Urinary bladder (tissue), 4 donors: ENCODE measurements at places on chromosomes 6 and 20.

DNA sequence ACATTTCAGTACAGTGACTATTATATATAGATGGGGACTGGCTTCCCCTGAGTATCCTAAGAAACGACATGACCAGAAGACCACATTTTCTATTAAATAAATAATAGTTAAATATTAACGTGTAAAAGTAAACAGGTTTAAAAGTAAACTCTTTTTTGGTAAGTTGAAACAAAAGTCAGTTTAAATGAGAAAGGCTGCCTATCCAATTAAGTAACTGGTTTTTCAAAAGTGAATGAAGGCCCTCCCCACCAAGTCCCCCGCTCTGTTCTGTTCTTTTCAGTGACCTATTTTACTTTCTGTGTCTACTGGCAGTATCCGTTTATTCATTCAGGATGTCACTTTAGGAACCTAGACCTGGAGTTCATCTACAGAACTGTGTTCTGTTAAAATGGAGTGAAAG is 32.0 kb downstream of the QKI start:
- DNase-seq: no peak

DNA sequence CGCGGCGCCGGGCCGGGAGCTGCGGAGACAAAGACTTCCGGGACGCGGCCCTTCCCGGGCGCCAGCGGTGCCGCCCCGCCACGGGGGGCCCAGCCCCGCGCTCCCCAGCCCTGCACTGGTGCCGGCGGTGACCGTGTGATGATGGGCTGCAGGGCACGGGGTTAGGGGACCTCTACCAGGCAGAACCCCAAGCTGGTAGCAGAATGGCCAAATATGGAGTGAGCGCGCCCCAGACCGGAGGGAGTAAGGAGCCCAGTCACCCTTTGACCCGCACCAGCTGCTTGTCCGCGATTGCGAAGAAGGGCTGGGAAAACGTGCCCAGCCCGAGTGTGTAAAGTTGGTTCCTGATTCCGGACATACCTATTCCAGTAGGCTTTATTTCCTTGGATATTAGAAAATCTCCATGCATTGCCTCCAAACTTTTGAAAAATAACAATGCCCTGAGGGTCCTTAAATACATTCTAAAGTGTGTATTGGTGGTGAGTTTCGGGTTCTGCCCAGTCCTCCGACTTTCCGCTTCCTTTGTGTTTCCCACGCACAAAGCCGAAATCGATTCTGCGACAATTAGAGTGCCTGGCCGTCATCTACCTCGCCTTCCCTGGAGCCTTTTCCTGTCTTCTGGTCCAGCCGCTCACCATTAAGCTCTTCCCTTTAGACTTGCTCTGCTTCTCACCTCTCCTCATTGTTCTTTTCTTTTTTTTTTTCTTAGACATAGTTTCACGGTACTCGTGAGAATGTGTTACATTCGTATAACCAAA is 1.1 kb downstream of the ABRACL start:
- no peak for DNase-seq

DNA sequence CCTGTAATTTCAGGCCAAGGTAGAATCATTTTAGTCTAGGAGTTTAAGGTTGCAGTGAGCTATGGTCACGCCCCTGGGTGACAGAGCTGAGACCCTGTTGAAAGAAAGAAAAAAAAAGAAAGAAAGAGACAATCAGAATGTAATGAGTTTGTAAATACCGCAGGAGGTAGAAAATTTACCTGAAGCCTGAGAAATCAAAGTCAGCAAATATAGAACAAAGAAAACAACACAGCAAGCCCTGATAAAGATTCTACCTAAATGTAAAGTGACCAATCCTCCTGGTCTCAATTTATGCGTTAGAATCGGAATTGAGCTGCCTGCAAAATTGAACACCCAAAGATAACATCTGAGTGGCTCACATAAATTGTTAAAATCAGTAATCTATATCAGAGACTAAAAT is 146.5 kb upstream of the ZNF184 start:
- no peak for DNase-seq

- no peak for DNase-seq
These were observed 50.2 kb upstream of the HINT3 start for GRCh38 chr6:125906158-125906998.

DNA sequence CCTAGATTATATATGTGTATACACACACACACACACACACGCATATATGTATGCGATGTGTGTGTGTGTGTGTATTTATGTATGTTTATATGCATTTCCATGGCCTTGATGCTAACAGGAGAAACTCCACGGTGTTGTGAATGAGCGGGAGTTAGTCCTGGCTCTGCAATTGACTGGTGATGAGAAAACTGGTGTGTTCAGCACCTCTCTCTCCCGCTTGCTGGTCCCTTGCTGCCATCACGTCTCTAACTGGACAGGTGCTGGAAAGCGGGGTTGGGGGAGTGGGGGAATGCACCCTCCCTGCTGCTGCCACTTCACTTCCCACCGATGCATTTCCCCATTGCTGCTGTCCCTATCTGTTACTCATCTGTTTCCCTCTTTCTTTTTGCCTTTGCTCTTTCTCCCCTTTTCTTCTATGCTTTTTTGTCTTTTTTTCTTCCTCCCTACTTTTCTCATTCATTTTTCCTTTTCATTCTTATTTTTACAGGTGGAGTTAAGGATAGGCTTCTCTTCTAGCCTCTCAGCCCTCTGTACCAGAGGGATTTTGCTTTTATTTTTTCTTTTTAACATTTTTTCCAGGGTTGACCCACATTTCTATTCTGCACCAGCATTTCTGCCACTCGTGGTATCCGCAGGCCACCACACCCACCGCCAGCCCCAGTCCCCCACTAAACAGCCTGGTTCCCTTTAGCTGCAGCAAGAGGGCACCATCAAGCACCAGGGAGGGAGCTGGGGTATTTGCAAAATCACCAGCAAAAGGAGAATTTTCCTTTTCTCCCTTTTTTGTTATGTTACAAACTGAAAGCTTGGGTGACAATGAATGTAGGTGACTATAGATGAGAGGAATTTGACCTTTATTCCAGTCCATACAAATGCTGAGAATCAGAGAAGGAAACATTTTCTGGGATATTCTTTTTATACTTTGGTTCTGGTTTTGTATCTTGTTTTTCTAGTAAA is 115.6 kb downstream of the TCP11 start:
- no peak for DNase-seq

DNA sequence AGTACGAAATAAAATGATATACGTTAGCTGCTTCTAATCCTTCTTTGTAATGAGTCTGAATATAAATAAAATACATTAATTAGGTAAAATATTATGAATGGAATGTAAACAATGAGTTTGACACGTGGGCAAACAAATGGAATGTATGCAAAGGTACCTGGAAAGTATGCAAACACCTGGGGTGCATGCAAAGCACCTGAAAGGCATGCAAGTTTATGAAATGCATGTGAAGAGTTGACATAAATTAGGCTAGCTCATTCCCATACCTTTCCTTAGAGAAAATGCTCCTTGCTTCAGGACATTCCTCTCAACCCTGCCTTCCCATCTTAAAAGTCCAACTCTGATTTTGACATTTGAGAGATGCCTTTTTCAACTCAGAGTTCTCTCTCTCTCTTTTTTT is 140.9 kb downstream of the EDN1 start:
- DNase-seq: no peak

GRCh38 chr6:3749977-3750316 is 1.6 kb downstream of the PXDC1 start:
- DNase-seq: no peak

DNA sequence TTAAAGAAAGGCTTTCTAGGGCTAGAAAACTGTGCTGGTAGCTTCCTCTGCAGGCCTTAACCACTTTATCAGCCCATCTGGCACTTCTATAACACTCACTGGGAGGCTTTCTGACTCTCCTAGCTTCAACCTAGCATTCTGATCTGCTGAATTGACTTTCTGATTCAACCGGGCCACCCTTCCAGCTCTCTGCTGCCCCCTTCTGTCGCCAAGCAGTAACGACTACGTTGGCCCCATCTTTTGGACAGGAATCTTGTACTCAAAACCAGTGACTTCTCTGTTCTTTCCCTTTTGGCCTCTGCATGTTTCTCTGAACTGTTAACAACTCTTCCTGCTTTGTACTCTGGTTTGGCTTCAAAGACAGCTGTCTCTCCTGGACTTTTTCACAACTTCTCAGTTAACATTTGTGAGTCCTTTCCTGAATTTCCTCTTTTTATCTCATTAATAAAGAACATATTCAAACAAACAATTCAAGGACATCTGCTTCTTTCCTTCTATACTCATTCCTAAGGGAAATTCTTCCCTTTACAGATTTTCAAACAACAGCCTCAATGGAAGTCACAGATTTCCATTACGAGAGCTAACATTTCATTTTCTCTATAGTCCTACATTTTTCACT is 43.9 kb upstream of the FAM135A start:
- peak; percentile 28 for DNase-seq

DNA sequence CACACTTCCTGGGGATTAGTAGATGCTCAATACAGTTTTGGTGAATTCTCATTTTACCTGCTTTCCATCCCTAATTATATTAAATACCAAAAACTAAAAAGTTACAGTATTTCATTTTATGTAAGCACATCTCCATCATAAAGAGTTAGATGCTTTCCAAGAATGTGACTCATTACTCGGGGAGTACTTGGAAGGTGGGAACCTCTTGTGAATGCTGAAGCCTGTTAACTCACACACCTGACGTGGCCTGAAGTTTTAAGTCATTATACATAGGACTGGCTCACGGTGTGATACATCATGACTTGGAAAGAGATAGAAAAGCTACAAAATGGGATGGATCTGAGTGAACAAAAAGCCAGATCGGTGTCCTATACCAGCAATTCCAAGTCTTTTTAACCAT is 2.2 kb upstream of the OSER1 start:
- no peak for DNase-seq

- no peak for DNase-seq
These were observed 79.1 kb downstream of the TNFRSF21 start for GRCh38 chr6:47230579-47230978.

DNA sequence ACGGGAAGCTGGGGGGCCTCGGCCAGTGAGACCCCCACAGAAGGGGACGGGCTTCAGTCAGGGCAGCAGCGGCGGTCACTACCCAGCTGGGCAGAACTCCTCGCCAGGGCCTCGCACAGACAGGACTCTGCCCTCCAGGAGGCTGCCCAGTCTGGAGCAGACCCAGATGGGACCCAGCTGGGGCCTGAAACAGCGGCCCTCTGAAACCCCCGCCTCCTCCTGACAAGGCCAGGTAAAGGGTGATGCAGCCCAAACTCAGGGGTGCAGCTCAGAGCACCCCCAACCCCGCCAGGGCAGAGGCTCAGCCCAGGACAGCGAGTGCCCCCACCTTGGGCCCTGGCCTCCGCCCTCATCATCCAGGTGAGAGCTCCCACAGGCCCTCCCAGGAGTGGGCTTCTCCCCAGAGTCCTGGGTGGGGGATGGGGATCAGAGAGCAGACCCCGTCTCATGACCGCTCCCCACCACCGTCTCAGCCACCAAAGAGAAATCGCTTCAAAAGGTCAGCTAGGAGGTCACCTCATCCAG is 2.2 kb downstream of the EEF1A2 start:
- no peak for DNase-seq

- DNase-seq: no peak
These were observed 112.1 kb upstream of the PTPN1 start for GRCh38 chr20:50398064-50398463.

GRCh38 chr6:121187833-121188200 is 146.5 kb downstream of the TBC1D32 start:
- peak; percentile 28 for DNase-seq

DNA sequence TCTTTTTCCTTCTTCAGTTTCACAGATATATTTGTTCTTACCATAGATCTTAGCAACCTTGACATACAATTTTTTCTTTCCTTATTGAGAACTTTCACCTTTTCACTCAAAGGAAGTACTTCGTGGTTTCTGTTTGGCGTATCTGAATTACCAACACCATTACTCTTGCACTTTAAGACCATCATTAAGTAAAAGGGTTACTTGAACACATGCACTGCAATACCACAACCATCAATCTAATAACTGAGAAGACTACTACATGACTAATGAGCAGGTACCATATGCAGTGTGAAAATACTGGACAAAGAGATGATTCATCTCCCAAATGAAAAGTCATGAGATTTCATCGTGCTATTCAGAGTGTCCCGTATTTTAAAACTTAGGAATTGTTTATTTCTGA is 21.7 kb upstream of the SENP6 start:
- DNase-seq: no peak

DNA sequence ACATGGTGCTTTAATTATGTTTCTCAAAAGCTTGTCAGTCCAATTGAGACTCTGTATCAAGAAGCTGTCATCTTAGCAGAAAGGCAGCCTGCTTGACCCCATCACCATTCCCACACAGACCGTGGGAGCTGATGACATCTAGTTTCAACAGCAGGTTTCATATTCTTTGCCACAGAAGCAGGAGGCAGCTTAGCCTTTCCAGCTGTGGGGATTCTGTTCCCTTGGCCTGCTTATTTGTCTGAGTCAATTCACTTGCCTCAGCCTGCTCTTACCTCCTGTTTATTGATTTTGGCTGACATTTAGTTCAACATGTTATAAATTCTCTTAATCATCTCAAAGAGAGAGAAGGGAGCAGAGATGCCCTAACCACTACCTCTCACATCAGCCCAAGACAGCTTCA is 527.7 kb downstream of the ADGRB3 start:
- no peak for DNase-seq

DNA sequence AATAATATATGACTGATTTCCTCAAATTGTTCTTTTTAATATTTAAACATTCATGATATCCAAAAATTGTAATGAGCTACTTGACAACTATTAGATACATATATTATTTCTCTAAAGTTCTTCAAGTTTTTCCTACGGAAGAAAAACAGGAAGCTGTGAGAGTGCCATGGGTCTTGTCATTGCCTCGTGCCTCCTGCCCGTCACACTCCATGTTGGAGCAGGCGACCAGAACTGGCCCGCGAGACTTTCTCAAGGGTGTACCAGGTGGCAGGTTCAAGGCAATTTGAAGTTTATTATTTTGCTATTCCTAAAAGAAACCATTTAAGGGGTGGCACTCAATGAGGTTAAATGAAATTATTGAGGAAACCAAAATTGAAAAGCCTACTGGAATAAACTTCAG is 337.2 kb downstream of the HACE1 start:
- DNase-seq: no peak

DNA sequence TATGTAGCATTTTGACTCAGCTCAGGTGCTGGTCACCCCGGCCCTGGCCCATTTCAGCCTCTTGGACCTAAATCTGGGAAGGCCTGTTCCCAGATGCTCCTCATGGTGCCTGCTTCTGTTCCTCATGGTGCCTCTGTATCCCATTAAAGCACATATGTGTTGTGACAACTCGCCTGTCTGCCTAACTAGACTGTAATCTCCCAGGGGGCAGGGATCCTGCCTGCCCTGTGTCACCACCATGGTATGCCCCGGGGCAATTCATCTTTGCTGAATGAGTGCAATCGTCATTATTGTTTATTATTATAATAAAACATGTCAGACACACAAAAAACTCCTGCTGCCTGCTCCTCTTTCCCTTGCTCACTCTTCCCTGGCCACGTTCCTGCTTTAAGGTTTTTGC is 62.0 kb downstream of the ZFP64 start:
- DNase-seq: no peak

GRCh38 chr6:79196912-79197311 is 37.6 kb downstream of the HMGN3 start:
- no peak for DNase-seq

- DNase-seq: no peak
These were observed 230.3 kb downstream of the IBTK start for GRCh38 chr6:82017288-82017687.
